ENCODE measurements at places on chromosomes 6 and 20. TPM values are rescaled to one million over a fixed set of nuclear protein-coding genes. Genes with fewer than 3 reads are reported as not detected.

Gene NFKBIL1
- 22.3 TPM for total RNA-seq

Gene OR2H2
- total RNA-seq = not detected

Gene CAPN11
- not detected for total RNA-seq

Gene LRFN2
- total RNA-seq = not detected
